ENCODE measurements at places on chromosomes 2 and 18. TPM values are rescaled to one million over a fixed set of nuclear protein-coding genes. Genes with fewer than 3 reads are reported as not detected.

- H3K27ac ChIP-seq: no peak overlapping the region
- H3K27me3 ChIP-seq: no peaks in the 10 kb centered on the region
- no peak overlapping the region for H3K4me3 ChIP-seq
- DNase-seq: no peak
Observed at GRCh38 chr18:27312153-27312552, 127.0 kb upstream of the CHST9 start.

Gene CCNYL1
- total RNA-seq: 6.7 TPM

DNA sequence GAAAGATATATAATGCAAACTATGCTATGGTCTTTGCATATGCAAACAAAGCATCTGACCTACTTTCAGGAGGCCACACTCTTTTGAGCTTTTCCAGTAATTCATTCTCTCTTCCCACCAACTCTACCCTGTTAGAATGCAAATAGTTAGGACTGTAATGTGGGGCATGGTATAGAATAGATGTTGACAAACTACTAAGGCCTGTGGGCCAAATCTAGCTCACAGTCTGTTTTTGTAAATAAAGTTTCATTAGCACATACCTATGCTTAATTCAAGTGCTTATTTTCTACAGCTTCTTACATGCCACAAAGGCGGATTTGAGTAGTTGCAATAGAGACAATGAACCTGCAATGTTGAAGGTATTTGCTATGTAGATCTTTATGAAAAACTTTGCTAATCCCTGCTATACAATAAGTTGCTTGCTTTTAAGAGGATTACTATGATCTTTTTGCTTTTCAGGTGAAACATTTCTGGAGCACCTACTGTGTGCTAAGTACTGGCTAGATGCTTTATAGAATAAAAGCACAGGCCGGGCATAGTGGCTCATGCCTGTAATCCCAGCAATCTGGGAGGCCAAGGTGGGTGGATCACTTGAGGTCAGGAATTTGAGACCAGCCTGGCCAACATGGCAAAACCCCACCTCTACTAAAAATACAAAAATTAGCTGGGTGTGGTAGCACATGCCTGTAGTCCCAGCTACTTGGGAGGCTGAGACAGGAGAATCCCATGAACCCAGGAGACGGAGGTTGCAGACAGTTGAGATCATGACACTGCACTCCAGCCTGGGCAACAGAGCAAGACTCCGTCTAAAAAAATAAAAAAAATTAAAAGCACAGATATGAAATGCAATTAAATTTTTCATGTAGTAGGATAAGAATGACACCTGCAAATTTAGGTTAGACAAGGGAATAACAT lies 267.8 kb downstream of the DPP10 start:
- no peak overlapping the region for H3K27ac ChIP-seq
- DNase-seq: no peak
- no peaks in the 10 kb centered on the region for H3K27me3 ChIP-seq
- no peak overlapping the region for H3K4me3 ChIP-seq

GRCh38 chr2:64982311-64982857 lies 6.8 kb upstream of the SLC1A4 start:
- no peak overlapping the region for H3K27ac ChIP-seq
- no peak for DNase-seq
- peaks cover 13% of the 10 kb centered on the region for H3K4me1 ChIP-seq
- H3K4me3 ChIP-seq: no peak overlapping the region
- H3K36me3 ChIP-seq: no peaks in the 10 kb centered on the region
- H3K27me3 ChIP-seq: no peaks in the 10 kb centered on the region

Gene ASB18
- not detected for total RNA-seq

Gene ALPI
- total RNA-seq: not detected

Gene UGT1A3
- not detected for total RNA-seq

Gene C2orf66
- total RNA-seq: not detected

Gene NEUROD1
- total RNA-seq: not detected

GRCh38 chr2:109396202-109397180 lies 217.3 kb downstream of the SEPTIN10 start:
- H3K27me3 ChIP-seq: no peaks in the 10 kb centered on the region
- DNase-seq: no peak
- H3K4me3 ChIP-seq: no peak overlapping the region
- H3K4me1 ChIP-seq: no peaks in the 10 kb centered on the region
- no peak overlapping the region for H3K27ac ChIP-seq
- H3K36me3 ChIP-seq: peaks cover 18% of the 10 kb centered on the region

- H3K4me3 ChIP-seq: no peak overlapping the region
- no peaks in the 10 kb centered on the region for H3K36me3 ChIP-seq
- H3K27ac ChIP-seq: no peak overlapping the region
- no peaks in the 10 kb centered on the region for H3K4me1 ChIP-seq
Observed at GRCh38 chr2:108877506-108877905, 90.9 kb downstream of the CCDC138 start.

GRCh38 chr18:46329736-46330246 lies 225.6 kb downstream of the HAUS1 start:
- no peaks in the 10 kb centered on the region for H3K4me1 ChIP-seq
- H3K36me3 ChIP-seq: no peaks in the 10 kb centered on the region
- DNase-seq: no peak
- no peak overlapping the region for H3K4me3 ChIP-seq
- H3K27ac ChIP-seq: no peak overlapping the region

Gene SERPINB12
- total RNA-seq: not detected

DNA sequence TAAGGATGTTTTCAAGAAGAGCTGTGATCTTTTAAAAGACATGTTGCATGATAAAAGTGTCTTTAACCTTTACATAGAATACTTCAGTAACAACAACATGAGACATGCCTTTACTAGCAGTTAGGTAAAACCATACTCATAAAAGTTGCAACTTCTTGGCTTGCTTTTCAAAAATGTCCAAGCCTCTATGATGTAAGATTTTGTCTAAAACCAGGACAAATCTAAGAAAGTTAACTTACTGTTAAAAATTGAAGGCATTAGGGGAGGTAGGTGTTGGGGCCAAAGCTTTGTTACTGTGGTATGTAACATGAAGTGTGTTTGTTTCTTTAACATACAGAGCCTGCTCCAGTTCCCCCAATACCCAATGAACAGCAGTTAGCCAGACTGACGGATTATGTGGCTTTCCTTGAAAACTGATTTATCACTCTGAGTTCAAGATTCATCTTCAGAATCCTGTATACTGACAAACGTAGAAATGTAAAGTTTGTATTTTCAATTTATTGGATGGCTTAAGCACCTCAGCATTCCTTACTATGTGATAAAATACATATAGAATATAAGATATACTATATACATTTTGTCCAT lies 11.7 kb downstream of the COPS8 start:
- H3K27ac ChIP-seq: peak overlapping the region; percentile 69
- peaks cover 16% of the 10 kb centered on the region for H3K4me1 ChIP-seq
- H3K4me3 ChIP-seq: no peak overlapping the region

- H3K27me3 ChIP-seq: no peaks in the 10 kb centered on the region
- no peak overlapping the region for H3K27ac ChIP-seq
- DNase-seq: no peak
- no peaks in the 10 kb centered on the region for H3K4me1 ChIP-seq
- no peak overlapping the region for H3K4me3 ChIP-seq
Observed at GRCh38 chr2:7007488-7007845, 90.3 kb downstream of the RNF144A start.

DNA sequence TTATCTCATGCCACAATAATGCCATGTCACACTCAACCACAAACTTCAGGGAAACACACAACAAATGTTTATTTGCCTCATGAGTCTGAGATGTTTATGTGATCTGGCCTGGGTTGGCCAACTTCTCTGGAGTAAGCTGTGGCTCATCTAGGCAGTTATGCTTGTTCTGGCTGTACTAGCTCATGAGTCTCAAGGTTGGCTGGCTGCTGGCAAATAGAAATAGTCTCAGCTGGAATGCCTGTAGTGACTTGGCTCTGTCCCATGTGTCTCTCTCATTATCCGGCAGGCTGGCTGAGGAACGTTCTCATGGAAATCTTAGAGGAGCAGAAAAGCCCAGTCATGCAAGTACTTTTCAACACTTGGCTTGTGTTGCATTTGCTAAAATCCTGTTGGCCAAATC lies 234.9 kb upstream of the CDH2 start:
- no peak overlapping the region for H3K27ac ChIP-seq
- H3K4me3 ChIP-seq: no peak overlapping the region
- no peaks in the 10 kb centered on the region for H3K27me3 ChIP-seq
- no peaks in the 10 kb centered on the region for H3K36me3 ChIP-seq
- no peak for DNase-seq

DNA sequence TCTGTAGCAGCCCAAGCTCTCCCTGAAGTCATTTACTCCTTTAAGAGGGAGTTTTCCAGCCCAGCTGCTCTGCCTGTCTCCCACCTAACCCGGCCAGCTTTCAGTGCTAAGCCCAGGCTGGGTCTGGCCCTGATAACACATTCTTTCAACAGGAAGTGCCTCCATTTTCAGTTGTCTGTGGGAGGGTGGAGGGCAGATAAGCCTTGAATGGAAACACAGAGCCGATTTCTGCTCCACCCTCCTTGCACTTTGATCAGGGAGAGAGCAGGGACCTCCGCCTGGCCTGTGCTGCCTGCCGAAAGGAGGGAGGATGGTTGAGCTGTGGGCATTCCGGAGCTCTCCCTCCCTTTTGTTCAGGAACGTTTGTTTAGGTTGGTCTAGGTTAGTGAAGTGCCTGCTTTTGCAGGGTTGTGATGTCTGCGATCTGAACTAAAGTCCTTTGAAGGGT lies 24.8 kb downstream of the GATA6 start:
- no peak overlapping the region for H3K27ac ChIP-seq
- peaks cover 4% of the 10 kb centered on the region for H3K36me3 ChIP-seq
- H3K4me3 ChIP-seq: no peak overlapping the region
- H3K4me1 ChIP-seq: peaks cover 6% of the 10 kb centered on the region
- no peak for DNase-seq

DNA sequence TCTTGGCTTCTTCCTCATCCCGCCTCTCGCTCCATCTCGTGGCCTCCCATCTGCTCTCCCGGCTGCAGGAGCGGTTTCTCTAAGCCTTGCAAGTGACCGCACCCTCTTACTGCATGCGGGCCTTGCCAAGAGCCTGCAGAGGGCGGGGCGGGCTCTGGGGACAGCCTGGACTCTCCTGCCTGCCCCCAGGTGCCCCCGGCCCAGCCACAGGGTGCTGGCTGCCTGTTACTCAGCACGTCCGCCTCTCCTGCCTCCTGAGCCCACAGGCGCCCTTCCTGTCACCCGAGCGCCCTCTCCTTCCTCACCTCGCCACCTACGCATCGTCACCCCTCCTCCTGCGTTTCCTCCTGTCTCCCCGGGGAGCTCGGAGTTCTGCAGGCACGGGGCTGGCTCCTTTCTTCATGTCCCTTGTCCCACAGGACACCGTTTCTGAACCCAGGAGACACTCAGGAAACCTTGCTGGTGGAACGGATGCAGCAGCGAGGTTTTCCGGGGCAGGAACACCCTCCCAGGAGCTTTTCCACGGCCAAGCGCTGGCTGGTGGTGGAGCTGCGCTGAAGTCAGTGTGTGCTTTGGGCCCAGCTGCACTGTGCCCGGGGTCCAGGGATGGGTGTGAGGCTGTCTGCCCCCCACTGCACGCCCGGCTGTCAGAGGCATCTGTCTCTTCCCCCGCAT lies 28.5 kb downstream of the HPCAL1 start:
- H3K27me3 ChIP-seq: no peaks in the 10 kb centered on the region
- H3K4me1 ChIP-seq: peaks cover 15% of the 10 kb centered on the region

GRCh38 chr2:22902180-22902550 lies 482.8 kb upstream of the KLHL29 start:
- H3K36me3 ChIP-seq: no peaks in the 10 kb centered on the region
- H3K4me1 ChIP-seq: no peaks in the 10 kb centered on the region
- no peaks in the 10 kb centered on the region for H3K27me3 ChIP-seq
- DNase-seq: no peak
- no peak overlapping the region for H3K27ac ChIP-seq

- H3K4me3 ChIP-seq: no peak overlapping the region
- no peaks in the 10 kb centered on the region for H3K36me3 ChIP-seq
- H3K4me1 ChIP-seq: no peaks in the 10 kb centered on the region
- DNase-seq: no peak
- H3K27ac ChIP-seq: no peak overlapping the region
- peaks cover 47% of the 10 kb centered on the region for H3K27me3 ChIP-seq
Observed at GRCh38 chr18:45637546-45638327, 22.5 kb downstream of the SLC14A2 start.

Gene UGT1A6
- total RNA-seq: not detected
